ENCODE measurements at places on chromosomes 16 and 17.

DNA sequence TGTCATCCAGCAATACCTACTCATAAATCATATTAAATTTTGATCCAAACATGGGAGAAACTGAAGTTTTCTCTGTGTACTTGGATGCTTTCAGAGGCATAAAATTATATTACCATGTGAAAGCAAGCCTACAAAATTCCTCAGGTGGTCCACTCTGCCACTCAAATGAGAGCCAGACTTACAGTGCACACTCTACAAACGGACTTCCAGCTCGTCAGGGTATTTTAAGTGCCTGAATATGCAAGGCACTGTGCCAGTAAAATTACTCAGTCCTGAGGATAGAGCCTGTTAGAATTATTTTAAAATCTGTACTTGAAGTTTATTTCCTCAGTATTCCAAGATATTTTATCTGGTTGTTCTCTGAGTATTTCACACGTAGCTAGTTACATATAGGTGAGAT lies 54.5 kb downstream of the TENT4B start:
- DNase-seq, result no peak

DNA sequence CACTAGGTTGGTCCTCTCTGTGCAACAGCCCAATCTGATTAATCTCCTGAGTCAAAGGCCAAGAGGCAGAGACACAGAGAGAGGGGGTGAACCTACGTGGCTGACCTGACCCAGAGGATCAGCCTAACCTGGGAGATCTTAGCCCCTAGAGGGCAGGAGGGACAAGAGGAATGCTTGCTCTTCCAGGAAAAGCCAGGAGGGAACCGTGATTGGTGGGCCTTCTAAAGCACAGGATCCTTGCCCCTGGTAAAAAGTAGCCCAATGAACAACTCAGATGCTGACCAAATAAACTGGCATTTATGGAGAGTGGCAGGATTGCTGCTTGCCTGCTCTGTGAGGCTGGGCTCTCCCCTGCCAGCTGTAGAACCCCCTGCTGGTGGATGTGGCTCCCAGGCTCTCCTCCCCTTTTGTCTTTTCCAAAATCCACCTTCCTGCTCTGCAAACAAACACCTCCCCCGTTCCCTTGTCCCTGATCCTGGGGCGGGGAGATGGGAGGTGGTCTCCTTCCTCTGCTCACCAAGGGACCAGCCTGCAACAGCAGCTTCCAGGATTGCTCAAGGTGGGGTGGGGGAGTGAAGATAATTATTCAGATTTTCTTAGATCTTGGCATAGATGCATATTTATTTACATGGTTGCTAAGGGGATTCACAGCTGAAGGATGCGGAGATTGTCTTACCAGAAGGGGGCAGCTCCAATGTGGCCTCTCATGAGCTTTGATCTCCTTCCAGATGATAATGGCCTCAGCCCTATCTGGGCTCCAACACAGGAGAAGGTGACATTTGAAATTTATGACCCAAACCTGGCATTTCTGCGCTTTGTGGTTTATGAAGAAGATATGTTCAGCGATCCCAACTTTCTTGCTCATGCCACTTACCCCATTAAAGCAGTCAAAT lies 71.9 kb downstream of the SDR42E1 start:
- DNase-seq, result no peak

GRCh38 chr17:74241431-74241830 lies 28.1 kb downstream of the TTYH2 start:
- DNase-seq, result no peak

DNA sequence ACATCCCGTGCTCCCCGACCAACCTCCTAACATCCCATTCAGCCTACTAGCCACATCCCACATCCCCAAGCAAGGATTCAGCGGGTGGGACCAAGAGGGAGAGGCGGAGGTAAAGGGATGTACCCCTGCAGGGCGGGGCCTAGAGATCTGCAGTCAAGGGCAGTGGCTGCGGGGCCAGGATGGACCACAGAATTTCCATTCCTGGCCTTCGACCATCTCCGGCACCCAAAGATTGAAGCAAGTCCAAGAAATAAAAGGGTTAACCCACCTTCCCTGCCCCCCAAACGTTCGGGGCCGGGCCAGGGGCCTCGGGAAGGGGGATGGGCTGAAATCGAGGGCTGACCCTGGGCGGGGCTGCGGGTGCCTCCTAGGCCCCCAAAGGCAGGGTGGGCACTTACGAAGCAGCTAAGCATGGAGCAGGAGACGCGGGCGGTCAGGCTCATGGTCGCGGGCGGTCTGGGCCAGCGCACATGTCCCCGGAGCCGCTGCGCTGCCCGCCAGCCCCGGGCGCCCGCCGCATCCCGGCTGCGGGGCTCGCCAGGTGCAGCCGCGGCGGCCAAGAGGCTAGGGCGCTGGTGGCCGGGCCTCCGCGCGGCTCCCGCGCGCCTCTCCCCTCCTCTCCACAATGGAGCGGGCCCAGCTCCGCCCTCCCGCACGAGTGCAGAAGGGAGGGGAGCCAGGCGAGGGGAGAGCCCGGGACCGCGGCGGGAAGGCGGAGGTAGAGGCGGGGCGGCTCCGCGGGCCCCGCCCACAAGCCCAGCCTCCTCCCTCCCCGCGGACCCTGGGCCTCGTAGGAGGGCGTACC lies at the start of gene MTMR4:
TSS of gene MTMR4 (minus strand) at position 674 of the 805 bp plus-strand sequence. CDS start at position 443, 231 bp downstream.
- DNase-seq, result peak; percentile 36

- DNase-seq, result no peak
Observed at GRCh38 chr17:34146440-34147043, 108.5 kb upstream of the CCL2 start.

- no peak for DNase-seq
Observed at GRCh38 chr17:2405247-2405926, 4.5 kb upstream of the MNT start.

- peak; percentile 51 for DNase-seq
Observed at GRCh38 chr16:30534368-30535105, at the start of gene ZNF747. ZNF747 (minus strand) TSS chr16:30534858; CDS start chr16:30534679, 179 bp downstream.

GRCh38 chr17:73612031-73612472 lies 32.2 kb downstream of the SDK2 start:
- no peak for DNase-seq

DNA sequence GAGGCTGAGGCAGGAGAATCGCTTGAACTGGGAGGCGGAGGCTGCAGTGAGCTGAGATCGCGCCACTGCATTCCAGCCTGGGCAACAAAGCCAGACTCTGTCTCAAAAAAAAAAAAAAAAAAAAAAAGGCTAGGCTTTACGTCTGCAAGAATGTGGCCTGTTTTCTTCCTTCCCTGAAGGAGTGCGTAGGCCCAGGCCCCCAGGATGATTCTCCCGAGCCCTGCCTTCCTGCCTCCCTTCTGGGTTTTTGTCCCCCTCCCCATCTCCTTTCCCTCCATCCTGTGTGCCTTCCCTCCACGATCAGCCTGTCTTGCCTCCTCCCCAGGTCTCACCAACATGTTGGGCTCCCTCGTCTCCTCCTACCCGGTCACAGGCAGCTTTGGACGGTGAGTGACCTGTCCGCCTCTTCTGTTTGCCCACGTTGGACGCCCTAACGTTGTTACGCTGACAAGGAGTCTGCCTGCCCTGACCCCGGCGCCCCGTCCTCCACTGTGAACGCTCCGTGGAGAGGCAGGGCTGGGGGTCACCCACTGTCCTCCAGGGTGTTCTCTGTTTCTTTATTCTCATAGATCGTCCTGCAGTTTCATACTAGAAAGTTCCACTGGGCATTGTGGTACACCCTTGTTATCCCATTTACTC lies 15.7 kb upstream of the RNF213 start:
- DNase-seq, result no peak

DNA sequence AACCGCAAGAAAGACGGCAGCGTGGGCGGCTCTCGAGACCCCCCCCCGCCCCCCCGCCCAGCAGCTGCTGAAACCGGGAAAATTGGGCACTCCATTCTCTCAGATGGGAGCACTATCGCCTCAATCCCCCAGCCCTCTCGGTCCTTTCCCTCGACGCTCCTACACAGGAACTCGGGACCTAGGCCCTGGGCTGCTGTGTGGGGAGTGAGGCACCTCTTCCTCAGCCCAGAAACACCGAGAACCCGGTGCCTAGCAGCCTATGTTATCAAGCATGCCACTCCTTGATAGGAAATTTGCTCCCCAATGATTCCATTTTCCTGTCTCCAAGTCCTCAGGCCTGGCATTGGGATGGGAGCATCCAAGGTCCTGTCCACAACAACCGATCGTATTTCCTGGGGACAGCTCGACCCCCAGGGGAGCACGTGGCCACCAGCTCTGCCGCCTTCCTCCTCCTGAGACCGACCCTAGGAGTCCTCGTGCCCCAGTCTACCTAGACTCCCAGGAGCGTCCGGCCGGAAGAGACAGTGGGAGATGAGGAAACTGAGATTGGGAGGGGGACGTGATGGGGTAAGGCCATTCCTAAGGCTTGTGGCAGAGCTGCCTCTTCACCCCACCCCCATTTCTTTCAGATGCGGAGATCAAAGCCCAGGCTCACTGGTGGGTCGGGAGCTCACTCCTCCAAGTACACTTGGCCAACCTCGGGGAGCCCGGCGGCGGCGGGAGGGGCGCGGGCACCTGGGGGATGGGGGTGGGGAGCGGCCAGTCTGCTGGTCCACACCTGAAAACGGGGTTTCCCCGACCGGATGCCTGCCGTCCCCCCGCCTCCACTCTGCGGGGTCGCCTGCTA lies 17.5 kb upstream of the CBX8 start:
- no peak for DNase-seq

DNA sequence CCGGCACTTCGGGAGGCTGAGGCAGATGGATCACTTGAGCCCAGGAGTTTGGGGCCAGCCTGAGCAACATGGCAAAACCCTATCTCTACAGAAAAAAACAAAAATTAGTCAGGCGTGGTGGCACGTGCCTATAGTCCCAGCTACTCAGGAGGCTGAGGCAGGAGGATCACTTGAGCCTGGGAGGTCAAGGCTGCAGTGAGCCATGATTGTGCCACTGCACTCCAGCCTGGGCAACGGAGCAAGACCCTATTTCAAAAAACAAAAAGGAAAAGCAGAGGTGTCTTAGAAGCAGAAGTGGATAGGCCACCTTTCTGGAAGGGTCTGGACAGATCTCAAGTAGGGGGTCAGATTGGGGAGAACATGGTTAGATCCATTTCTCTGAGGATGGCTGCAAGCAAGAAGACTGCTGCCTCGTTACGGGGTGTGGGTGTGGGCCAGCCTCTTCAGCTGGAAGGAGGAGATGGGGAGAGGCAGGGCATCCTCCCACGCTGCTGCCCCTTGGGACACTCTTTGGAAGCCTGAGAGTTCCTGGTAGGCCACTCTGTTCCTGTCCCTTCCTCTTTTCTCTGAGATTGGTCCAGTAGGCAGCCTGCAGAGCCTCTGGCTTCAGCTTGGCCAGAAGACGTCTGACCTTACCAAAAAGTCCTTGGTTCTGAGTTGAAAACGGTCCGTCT lies 208.0 kb downstream of the MSI2 start:
- no peak for DNase-seq

GRCh38 chr17:77151186-77151585 lies 10.4 kb downstream of the SEC14L1 start:
- DNase-seq, result no peak

- no peak for DNase-seq
Observed at GRCh38 chr17:78910497-78911284, 7.7 kb upstream of the CEP295NL start.

DNA sequence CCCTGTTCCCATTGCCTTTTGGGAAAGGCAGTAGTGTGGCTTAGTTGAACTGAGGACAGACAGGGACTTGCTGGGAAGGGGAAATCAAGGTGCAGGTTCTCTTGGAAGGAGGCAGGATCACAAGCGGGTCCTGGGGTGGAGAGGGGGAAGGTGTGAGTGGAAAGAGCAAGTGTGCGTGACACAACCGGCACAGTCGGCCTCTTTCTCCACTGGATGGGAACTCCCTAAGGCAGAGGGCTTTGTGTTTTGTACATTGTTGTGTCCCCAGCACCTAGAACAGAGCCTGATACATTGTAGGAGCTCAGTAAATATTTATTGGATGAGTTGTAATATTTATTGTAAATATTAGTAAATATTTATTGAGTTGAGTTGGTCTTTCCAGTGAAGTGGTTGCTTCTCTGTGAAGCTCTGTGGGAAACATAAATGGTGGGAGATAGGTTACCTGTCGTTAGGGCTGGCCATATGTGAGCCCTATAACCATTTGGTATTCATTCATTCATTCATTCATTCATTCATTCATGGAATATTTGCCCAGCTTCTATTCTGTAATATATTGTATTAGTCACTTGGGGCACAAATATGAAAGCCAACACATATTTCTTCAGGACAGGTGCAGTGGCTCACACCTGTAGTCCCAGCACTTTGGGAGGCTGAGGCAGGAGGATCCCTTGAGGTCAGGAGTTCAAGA lies 34.0 kb downstream of the SMARCE1 start:
- DNase-seq, result no peak
